ENCODE measurements at places on chromosomes 3 and 15.
A peak's percentile ranks its signal among the peaks of the same experiment; 100 is the strongest.

GRCh38 chr3:158486200-158486599 lies 84.8 kb upstream of the MLF1 start:
- peak; percentile 12 for DNase-seq

- DNase-seq, result no peak
Observed at GRCh38 chr3:104956620-104957345, 409.9 kb upstream of the ALCAM start.

GRCh38 chr3:111733154-111733553 lies 125.9 kb upstream of the PHLDB2 start:
- no peak for DNase-seq

DNA sequence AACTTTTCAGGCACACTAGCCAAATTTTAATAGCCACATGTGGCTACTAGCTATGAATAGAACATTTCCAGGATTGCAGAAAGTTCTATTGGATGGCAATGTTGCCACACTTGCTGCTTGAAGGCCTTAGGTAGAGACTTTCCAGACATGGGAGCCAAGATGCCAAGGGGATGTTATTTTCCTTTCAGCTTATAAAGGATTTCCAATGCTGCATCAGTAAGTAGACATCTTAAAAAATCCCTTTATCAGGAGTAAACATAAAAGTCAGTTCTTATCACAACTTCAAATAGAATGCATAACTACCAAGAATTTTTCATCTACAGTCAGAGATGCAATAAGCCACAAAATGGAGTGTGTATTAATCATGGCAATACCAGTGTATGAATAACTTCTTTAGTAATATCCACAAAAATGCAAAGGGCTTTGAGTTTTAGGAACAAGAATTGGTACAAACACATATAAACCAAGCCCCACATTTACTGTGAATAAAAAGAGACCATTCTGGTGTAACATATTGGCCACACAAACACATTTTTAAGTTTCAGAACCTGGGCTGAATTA lies 457.1 kb upstream of the ADAMTS9 start:
- peak; percentile 82 for DNase-seq

DNA sequence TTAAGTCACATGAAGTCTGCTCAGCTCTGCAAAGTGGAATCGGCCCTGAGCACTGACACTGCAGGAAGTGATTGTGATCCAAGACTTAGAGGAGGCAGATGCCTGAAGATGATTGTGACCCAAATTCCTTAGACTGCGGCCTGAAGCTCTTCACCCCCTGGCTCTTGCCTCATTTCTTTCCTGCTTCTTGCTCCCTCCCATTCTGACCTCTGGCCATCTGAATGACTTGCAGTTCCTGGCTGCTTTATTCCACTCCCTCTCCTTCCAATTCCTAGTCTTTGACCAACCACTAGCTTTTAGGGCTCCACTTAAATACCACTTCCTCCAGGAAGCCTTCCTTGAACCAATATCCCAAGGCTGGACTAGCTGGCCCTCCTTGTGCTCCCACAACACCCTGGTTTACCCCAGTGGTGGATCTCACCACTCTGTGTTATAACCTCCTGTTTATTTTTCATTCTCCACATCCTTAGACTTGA lies 9.9 kb upstream of the EPB42 start:
- no peak for DNase-seq

DNA sequence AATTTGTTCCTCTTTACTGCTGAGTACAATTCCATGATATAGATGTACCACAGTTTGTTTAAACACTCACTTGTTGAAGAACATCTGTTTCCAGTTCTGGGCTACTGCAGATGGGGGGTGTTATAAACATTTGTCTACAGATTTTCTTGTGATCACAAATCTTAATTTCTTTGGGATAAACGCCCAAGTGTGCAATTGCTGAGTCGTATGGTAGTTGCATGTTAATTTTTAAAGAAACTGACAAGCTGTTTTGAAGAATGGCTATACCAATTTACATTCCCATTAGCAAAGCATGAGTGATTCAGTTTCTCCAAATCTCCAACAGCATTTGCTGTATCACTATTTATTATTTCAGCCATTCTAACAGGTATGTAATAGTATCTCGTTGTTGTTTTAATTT lies 242.0 kb upstream of the MRPL3 start:
- peak; percentile 28 for DNase-seq

DNA sequence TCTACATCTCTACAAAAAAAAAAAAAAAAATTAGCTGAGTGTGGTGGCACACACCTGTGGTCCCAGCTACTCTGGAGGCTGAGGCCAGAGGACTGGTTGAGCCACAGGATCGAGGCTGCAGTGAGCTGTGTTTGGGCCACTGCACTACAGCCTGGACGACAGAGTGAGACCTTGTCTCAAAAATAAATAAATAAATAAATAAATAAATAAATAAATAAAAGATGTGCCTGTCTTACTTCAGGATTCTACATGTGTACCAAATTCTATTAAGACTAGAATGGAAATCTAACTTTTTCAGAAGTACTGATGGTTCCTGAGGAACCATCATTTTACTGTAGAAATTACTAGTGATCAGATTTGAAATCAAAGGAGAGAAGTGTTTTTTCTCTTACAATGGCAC lies 51.9 kb downstream of the TTBK2 start:
- no peak for DNase-seq

- peak; percentile 92 for DNase-seq
Observed at GRCh38 chr3:63911873-63912767, at the start of gene SCAANT1. Gene SCAANT1 (minus strand): TSS chr3:63912383.

DNA sequence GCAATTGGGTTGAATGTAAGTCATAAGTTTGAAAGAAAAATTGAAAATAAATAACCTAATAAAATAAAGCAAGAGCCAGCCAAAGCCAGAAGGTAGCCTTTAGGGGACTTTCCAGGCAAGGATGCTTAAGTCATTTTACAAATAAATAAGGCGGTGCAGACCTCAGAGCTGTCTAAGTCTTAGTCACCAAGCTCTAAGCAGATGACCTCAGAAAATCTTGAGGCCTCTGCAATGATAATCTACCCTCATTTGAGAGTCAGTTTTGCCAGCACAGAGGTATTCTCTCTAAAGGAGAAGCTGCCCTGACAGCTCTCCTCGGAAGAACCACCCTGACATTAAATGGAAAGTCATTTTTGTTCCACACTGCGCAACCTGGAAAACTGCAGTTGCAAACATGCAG lies 113.9 kb downstream of the OXNAD1 start:
- DNase-seq, result peak; percentile 56

- no peak for DNase-seq
Observed at GRCh38 chr3:156070028-156070427, 50.4 kb upstream of the KCNAB1 start.

DNA sequence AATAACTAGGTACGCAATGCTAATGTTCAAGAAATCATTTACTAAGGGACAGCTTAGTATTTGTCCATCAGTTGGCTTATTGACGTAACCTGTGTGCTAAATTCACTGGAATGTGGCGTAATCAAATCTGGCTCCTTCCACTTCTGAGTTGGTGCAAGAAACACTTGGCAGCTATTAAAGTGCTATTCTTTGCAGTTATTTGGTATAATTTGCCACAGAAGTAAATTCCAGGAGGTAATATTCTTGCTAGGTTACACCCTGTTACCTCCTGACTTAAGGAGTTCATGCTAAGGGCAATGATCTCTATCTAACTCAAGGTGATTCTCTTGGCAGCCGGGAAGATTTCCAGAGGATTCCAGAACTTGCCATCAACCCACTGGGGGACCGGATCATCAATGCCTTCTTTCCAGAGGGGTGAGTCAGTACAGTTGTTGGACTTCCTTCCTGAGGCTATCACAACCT lies 25.5 kb downstream of the CHP1 start:
- DNase-seq, result no peak

GRCh38 chr15:77744398-77744797 lies 111.7 kb upstream of the LINGO1 start:
- no peak for DNase-seq

- no peak for DNase-seq
Observed at GRCh38 chr15:100204771-100205170, 137.0 kb downstream of the ADAMTS17 start.

DNA sequence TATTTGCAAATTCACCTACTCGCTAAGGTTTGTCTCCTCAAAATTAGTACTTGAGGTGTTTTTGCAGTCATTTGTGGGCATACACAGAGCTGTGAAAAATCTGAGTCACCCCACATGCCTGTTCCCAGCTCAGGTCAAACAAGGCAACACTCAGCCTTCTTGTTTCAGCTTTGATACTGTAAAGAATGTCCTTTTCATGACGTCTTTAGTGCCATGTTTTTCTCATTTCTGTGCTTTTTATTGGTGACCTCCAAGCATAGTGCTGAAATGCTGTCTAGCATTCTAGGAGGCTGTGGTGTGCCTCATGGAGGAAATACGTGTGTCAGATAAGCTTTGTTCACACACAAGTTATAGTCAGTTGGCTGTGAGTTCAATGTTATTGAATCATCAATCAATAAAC lies 8.8 kb downstream of the CAPN3 start:
- DNase-seq, result peak; percentile 34

- DNase-seq, result no peak
Observed at GRCh38 chr3:108242776-108243175, 20.6 kb upstream of the IFT57 start.

- peak; percentile 26 for DNase-seq
Observed at GRCh38 chr15:51046799-51047449, 47.8 kb downstream of the TNFAIP8L3 start.

DNA sequence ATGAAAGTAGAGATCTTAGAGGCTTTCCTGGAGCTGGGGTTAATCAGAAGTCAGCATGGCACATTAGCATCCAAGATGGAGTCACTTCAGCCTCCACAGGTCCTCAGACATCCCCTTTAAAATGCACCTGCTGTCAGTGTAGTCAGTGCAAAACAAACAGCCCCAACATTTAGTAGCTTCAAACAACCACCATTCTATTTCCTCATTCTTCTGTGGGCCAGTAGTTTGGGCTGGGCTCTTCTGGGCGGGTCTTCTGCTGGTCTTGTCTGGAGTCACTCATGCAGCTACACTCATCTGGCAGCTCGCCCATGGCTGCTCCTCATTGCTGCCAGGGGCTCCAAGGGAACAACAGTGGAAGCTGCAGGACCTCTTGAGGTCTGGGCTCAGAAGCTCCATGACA lies 99.9 kb downstream of the TLE3 start:
- DNase-seq, result peak; percentile 60

DNA sequence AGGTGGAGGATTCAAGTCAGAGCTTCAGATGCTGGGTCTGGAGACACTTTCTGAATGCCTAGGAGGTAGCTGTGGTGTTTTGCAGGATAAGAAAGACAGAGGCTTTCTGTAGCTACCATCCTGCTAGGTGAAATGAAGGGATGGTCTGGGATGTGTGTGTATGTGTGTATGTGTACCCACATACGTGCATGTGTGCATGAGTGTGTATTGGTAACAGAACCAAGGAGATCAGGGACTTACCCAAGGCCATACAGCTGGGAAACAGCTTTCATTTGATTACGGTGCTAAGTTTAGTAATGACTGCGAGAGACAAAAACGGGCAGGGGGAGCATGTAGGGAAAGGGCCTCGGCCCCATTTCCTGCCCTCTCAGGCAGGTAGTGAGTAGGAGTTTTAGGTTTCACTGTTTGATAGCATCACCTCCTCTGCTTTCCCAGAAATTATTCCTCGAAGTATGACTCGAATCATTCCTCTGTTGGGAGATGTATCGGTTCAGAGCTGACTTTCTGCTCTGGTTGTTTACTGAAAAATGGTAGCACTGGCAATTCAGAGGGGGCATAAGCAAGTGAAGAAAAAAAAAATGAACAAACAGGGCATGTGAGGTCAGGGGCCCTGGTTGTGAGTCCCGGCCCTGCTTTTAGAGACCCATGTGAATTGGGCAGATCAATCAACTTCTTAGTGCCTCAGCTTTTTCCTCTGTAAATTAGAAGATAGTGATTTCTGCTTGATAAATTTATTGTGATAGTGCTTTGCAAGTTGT lies 130.7 kb downstream of the LPP start:
- DNase-seq, result peak; percentile 58

DNA sequence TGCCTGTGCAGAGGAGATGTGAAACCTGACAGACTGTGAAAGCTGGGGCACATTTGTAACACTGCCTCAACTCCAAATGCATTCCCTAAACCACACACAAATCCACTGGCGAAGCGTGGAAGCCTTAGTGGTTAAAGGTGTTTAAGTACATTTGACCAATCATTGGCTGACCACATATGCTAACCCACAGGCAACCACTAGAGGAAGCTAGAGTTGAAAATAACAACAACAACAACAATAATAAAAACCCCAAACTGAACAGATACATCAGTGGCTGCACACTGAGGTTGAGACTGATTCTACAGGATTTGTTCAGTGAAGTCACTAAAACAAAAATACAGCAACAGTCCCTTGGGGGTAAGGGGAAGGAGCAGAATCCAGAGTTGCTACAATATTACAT lies 129.7 kb downstream of the TJP1 start:
- no peak for DNase-seq

GRCh38 chr3:197942956-197943556 lies 6.9 kb upstream of the RPL35A start:
- DNase-seq, result peak; percentile 48

DNA sequence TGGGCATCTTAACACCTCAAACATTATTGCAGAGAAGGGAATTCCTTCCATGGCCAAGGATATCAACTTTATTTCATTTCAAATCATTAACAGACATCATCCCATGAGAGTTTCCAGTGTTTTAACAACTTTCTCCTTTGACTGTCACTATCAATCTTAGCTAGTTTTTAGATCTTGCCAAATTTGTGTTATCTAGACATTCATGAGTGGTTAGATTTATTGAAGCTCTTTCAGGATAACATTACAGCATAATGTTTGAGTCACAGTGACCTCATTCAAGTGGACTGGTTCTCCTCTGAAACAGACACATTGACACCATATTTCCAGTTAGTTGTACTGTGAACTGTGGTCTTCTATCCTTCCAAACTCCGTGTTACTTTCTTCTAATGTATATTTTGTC lies 8.6 kb upstream of the TNFAIP8L3 start:
- peak; percentile 85 for DNase-seq

- no peak for DNase-seq
Observed at GRCh38 chr3:192215-192929, 4.2 kb upstream of the CHL1 start.

DNA sequence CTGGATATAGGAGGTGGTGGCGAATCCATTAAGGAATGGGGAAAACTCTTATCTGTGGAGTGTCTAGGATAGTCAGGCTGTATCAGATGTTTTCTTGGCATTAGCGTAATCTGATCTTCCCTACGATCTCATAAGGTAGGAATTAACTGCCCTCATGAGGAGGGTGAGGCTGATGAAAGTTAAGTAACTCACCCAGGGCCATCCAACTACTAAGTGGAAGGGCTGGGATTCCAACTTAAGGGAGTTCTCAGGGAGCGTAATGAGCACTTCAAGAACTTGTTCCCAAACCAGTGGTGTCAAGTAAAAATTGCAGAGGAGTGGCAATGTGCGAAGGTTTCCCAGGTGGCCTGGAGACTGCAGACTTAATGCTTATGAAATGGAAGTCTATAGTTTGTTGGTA lies 55.9 kb upstream of the OSBPL11 start:
- peak; percentile 35 for DNase-seq

Data from fibroblast of skin of right biceps (primary cell).